ENCODE measurements at places on chromosomes 11 and 22.
A peak's percentile ranks its signal among the peaks of the same experiment; 100 is the strongest.

DNA sequence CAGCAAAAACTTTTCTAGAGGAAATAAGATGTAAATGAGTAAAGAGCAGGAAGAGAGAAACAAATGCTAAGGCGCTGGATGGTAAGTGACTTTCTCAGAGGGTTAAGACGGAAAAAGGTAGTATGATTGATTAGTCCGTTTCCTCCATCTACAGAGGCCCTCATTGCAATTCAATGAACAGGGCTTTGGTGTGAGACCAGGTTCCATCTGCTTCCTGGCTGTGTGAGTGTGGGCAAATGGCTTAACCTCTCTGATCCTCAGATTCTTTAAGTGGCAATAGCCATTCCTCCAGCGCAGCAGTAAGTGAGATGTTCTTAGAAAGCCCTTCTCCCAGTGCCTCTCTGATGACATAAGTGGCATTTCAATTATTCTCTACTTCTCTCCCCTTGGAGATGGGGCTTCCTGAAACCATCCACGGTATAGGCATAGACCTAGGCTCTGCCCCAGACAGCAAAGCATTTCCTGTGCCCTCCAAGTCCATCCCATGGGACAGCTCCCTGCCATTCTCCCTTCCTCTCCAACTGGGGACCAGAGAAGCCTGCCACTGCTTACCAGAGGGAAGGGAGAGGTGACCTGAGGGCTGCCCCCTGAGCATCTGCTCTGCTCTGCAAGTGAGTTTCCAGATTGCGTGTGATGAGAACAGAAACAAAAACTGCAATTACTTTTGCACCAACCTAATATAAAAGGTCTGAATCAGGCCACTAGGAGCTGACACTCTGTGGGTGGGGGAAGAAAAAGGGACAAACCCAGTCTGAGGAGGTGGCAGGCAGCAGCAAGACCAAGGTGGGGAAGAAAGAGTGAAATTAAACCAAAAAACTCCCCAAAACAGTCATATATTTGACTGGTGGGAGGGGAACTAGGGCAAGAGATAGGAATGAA is 12.7 kb upstream of the CD44 start:
- DNase-seq, result no peak

DNA sequence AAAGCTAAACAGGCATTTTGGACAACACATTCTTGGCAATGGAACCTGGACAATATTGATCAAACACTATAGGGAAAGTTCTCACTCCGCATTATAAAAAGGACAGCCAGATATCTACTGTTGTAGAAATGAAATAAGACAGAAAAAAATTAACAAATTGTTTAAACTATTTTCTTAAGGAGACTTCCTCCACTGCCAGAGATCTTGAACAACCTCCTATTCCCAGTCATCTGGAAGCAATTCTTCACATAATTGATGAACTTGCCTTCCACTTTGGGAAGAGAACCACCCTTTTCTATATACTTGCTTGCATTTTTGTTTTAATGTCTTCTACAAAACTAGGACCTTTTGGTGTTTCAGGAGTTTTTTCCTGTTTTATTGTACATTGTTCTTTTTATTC is 216.1 kb downstream of the CASP12 start:
- no peak for DNase-seq

- DNase-seq, result no peak
Measured at GRCh38 chr11:102497061-102497460, 33.5 kb downstream of the MMP7 start.

GRCh38 chr11:35376613-35377012 is 42.7 kb downstream of the SLC1A2 start:
- no peak for DNase-seq

DNA sequence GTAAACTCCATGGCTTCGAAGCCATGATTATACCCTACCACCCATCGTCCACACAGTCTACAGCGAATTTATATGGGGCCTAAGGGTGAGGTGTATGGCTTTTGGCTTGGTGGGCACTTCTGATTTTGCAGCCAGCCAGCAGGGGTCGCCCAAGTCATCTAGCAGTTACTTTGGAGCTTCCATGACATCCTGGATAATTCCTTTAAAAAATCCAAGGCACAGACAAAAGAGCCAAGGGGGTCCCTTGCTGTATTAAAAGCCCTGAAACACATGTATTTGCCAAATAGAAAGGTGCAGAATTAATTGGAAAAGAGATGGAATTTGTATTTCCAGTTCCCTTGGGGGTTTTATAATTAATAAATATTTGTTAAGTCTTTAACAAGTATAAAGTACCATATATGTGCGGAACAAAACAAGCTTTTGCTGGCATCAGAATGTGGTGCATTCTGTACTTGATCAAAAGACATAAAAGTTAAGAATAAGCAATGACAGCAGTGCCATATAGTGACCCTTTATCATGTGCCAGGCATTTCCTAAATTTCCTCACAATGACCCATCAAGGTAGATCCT is 132.8 kb upstream of the PITPNB start:
- peak; percentile 33 for DNase-seq

- DNase-seq, result peak; percentile 51
Measured at GRCh38 chr11:90134478-90135003, at the start of gene NAALAD2. Gene NAALAD2, plus strand, starts transcription at chr11:90134663. Its CDS starts 96 bp downstream, at chr11:90134759.

- no peak for DNase-seq
Measured at GRCh38 chr11:1460396-1460985, 26.1 kb downstream of the MOB2 start.

DNA sequence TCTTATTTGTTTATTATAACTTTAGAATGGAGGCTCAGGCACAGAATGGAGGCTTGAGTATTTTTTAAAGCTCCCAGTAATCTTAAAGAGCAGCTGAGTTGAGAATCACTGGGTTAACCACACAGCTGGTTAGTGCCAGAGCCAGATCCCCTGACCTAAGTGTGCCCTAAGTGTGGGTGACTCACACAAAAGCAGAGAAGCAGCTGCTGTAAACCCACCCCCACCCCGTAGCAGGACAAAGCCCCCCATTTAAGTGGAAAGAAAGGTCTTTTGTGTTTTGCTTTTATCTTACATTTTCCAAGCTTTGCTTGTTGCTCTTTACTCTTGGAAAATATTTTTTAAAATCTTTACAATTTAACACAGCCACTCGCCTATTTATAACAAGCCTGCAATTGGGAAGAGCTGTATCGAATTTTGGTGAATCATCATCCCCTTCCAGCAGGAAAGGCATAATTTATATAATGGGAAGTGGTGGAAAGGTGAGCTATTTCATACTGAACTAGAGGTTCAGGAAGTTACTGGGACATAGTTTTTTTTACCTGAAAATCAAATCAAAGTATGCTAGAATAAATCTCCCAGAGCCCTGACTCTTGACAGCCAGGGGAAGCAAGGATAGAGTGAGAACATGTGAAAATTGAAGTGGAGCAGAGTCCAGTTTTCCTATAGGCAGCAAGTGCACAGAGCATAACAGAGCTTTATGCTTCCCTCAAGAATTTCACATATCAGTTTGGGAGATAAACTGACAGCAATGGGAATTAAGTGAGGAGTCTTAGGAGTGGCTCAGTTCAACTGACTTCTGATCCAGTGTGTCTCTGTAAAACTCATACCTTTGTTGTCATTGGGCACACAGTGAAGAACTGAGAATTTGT is 405.7 kb downstream of the AASDHPPT start:
- DNase-seq, result peak; percentile 16

GRCh38 chr22:34333285-34333684 is 413.0 kb upstream of the LARGE1 start:
- no peak for DNase-seq

- DNase-seq, result no peak
Measured at GRCh38 chr22:36359470-36359996, 28.2 kb downstream of the MYH9 start.

GRCh38 chr11:73185680-73186293 is 32.3 kb upstream of the P2RY2 start:
- DNase-seq, result no peak

DNA sequence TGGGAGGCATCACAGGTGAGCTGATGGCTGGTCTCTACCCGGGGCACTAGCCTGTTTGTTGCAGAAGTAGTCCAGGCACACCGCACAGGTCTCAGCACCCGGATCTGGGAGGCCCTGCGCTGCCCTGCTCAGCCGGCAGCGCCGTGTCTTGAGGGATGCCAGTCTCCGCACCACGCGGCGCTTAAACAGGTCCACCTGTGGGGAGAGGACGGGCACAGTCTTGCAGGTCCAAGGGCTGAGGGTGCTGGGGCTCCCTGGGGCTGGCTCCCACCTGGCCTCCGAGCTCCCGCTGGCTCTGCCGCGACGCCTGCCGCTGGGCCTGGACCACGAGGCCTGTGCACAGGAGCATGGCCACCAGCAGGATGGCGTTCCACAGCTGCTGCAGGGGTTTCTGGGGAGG is 7.2 kb downstream of the RNF215 start:
- DNase-seq, result no peak

GRCh38 chr11:63813035-63813562 is at the start of gene SPINDOC:
Gene SPINDOC, plus strand, starts transcription at chr11:63813456. Its CDS starts 231 bp downstream, at chr11:63813687.
- DNase-seq, result peak; percentile 62

DNA sequence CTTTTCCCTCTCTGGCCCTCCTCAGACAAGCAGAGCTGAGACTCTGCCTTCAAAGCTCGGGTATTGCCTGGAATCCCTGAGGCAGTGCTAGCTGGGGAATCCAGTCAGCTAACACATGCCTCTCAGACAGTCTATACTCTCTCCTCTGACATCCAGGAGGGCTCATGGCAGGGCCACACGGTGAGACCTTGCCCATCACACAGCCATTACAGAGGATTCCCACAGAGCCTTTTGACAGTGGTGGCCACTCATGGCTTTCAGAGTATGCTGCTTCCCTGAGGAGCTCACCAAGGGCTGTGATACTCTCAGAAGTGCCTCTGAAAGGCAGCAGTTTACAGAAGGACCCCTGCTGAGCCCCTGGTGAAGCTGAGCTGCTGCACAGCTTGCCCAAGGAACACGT is 165.3 kb downstream of the RRAS2 start:
- DNase-seq, result no peak

DNA sequence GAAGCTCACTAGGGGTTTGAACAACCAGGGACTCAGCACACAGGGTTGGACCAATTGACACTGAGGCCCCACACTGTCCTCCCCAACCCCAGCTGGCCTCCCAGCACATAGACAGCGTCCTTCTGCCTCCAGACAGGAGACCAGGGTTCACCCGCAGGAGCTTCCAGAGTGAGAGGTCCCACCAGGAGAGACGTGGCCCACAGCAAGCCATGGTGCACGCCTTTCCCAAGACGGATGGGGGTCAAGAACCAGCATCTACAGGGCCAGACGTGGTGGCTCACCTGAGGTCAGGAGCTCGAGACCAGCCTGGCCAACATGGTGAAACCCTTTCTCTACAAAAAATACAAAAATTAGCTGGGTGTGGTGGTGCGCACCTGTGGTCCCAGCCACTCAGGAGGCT is 12.1 kb upstream of the SIGIRR start:
- DNase-seq, result no peak

GRCh38 chr22:45682064-45682463 is 10.4 kb downstream of the ATXN10 start:
- no peak for DNase-seq

DNA sequence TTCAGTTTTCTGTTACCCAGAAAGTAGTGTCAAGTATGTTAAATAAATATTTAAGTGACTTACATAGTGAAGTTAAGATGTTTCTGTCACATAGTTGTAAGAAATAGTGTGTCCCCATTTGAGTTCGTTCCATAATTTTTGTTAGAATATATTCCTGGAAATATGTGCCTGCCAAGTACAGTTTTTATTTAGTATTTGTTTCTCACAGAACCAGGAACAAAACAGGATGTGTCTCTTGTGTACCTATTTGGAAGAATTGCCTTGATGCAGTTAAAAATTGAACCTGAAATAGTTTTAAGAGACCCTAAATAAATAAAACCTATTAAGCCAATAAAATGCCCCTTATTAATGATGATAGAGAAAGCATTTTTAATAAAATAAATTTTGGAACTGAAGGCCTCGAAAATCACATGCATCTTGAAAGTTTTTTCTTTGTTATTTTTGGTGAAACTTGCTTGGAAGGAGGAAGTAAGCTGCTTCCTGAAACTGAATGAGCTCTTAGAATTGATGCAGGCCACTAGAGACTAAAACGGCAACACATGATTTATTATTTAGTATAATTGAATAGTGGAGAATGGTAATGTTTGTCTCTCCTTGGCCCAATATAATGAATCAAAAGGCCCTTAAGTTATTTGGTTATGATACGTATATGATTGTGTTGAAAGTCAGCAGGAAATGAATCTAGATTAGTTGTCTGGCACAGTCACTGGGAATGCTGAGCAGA is 55.9 kb downstream of the SWAP70 start:
- no peak for DNase-seq

DNA sequence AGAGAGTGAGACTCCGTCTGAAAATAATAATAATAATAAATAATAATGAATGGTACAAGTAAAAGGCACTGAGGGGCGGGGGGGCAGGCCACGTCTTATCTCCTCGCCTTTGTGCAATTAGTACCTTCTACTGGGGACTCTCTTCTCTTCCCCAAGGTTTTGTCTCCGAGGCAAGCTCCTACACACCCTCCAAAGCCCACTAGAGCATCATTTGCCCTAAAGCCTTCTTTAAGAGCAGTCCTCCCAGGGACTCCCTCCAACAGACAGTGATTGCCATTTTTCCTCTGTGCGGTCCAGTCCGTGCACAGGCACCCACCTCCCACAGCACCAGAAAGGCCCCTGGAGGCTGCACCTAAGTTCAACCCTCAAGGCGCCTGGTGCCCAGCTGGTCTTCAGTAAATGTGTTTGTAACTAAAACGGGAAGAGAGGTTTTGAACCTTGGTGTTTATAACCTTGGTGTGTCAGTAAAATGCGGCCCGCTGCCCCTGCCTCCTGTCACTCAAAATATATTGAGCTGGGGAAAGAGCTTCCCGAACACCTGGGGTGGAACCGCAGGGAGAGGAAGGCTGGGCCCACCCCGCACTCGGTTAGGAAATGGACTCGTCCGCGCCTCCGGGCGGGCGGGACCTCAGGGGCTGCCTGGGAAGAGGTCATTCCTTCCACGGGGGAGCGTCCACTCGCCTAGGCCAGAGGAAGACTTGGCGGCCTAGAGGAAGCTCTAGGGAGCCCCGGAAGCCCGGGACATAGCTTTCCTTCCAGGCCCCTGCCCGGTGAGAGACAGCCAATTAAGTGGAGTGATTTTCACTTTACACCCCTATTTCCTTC is 4.7 kb upstream of the KDELR3 start:
- DNase-seq, result peak; percentile 73

GRCh38 chr11:26333906-26334305 is 2.0 kb downstream of the ANO3 start:
- no peak for DNase-seq

GRCh38 chr11:33268945-33269540 is 11.9 kb downstream of the HIPK3 start:
- no peak for DNase-seq

Data from SW480 (cell line).